ENCODE measurements at places on chromosomes 7 and 10.

DNA sequence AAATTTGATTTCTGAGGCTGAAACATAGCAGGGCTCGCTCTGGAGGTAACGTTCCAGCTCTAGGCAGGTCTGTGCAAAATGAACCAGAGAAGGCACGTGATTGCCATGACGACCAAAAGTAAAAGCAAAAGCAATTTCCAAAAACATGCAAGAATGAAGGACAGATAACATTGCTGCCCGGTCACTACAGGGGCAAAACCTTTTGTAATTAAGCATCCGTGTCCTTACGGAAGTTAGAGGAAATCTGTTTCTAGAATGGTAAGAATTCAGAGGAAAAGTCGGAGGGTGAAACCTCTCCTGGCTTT is 2.9 kb downstream of the KLF6 start:
- no peak for DNase-seq

DNA sequence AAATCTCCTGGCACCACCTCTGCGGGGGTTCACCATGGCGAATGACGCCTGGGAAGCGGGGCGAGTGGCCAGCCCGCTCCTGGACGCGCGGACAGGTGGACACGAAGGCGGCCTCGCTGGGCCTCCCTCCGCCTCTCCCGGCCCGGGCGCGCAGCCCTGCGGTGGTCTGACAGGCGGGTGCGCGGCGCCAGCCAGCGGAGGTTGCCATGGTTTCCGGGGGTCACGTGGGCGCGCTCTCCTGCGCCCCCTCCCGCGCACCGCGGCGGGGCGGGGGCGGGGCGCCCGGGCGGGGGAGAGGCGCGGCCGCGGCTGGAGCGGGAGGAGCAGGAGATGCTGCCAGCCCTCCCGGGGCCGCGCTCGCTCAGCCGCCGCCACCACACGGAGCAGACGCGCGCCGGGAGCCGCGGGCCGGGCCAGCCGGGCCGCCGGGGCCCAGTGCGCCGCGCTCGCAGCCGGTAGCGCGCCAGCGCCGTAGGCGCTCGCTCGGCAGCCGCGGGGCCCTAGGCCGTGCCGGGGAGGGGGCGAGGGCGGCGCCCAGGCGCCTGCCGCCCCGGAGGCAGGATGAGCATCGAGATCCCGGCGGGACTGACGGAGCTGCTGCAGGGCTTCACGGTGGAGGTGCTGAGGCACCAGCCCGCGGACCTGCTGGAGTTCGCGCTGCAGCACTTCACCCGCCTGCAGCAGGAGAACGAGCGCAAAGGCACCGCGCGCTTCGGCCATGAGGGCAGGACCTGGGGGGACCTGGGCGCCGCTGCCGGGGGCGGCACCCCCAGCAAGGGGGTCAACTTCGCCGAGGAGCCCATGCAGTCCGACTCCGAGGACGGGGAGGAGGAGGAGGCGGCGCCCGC is at the start of gene PRKAR2B:
PRKAR2B (plus strand) TSS at position 359 of the 848 bp plus-strand sequence; CDS start at position 562, 203 bp downstream.
- peak; percentile 80 for DNase-seq

DNA sequence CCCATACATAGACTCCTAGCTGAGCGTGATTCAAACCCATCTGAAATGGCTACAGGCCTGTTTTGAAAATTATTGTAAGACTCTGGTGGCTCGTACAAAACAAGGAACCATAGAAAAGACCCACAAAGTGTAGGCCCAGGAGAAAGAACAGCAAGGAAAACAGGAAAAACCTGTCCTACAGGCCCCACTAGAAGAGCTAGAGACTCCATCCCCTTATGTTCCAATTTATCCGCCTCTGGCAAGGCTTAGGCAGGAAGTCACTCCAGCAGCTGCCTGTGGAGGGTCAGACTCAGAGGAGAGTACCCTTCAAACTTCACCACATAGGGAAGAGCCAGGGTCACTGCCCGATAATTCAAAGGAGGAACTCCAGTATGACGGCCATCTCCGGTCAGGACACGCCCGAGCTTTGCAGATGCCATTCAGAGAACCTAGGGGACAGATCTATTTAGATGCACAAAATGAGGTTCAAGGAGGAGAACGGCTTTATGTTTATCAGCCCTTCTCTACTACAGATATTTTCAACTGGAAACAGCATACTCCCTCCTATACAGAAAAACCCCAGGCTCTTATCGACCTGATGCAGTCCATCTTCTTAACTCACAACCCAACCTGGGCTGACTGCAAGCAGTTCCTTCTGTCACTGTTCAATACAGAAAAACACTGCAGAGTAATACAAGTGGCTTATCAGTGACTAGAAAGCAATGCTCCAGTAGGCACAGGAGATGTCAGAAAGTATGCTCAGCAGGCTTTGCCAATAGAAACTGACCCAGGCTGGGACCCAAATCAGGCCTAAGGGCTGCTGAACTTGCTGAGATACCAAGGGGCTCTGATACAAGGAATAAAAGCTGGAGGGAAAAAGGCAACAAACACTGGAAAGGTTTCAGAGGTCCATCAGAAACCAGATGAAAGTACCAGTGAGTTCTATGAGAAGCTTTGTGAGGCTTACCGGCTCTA is 8.6 kb upstream of the ZNF33B start:
- DNase-seq = no peak

GRCh38 chr10:122930140-122930539 is 19.7 kb downstream of the FAM24A start:
- DNase-seq = no peak

DNA sequence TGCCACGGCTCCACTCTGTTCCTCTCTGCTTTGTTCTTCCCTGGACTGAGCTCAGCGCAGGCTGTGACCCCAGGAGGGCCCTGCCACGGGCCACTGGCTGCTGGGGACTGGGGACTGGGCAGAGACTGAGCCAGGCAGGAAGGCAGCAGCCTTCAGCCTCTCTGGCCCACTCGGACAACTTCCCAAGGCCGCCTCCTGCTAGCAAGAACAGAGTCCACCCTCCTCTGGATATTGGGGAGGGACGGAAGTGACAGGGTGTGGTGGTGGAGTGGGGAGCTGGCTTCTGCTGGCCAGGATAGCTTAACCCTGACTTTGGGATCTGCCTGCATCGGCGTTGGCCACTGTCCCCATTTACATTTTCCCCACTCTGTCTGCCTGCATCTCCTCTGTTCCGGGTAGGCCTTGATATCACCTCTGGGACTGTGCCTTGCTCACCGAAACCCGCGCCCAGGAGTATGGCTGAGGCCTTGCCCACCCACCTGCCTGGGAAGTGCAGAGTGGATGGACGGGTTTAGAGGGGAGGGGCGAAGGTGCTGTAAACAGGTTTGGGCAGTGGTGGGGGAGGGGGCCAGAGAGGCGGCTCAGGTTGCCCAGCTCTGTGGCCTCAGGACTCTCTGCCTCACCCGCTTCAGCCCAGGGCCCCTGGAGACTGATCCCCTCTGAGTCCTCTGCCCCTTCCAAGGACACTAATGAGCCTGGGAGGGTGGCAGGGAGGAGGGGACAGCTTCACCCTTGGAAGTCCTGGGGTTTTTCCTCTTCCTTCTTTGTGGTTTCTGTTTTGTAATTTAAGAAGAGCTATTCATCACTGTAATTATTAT is 1.2 kb downstream of the CLDN4 start:
- no peak for DNase-seq

GRCh38 chr7:155680864-155681263 is 36.4 kb downstream of the RBM33 start:
- DNase-seq = no peak

GRCh38 chr10:70940834-70941568 is 52.6 kb upstream of the PCBD1 start:
- DNase-seq = peak; percentile 5

- DNase-seq = no peak
Observed at GRCh38 chr10:1776127-1776662, 38.9 kb upstream of the ADARB2 start.

- DNase-seq = no peak
Observed at GRCh38 chr7:100667331-100668068, 6.0 kb upstream of the GNB2 start.

- no peak for DNase-seq
Observed at GRCh38 chr10:22268503-22268902, 47.7 kb upstream of the COMMD3 start.

DNA sequence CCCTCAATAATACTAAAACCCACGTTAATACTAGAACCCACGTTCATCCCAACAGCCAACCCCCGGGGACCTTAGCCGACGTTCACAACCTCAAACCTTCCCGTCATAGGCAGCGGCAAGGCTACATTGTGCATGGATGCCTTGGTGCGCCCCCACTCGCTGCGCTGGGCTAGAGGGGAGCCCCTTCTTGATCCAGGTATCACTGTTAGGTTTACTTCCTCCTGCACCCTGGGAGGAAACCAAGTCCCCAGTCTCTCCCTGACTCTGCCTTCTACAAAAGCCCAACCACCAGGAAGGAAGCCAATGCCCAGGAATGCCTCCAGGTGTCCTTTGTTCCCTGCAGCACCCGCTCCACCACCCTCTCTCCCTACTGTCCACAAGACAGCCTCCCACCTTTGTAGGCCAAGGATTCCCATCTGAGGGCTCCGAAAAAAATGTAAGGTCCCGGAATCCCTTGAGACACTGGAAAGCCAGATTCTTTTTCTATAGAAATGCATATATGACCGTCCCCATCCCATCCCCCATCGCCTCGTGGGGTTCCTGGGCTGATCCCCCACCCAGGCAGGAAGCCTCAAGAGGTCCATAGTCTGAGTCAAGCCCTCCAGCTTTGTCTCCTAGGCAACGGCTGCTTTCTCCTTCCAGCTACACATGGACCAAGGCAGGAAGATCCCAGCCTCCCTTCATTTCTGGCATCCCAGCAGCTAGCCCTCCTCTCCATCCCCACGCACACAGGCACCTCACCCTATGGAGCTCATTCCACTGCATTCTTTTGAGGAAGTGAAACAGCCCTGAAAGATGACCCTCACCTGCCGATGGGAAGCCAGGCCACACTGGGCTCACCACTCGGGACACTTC is 25.2 kb downstream of the CTBP2 start:
- no peak for DNase-seq

DNA sequence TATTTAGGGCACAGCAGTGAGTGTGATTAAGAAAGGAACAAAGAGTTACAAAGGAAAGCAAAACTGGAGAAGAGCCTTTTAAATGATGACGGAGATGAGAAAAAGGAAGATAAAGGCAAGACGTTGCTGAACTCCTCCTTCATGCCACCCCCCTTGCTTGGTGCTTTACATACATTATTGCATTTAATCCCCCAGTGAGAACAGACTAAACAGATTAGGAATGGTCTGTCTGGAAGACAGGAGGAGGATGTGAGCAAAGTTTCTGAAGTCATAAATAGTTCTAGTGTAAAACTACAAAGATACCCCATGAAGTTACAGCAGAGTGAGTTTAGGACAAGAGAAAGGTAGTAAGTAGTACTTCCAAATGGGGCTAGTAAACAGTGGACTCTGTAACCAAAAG is 113.5 kb downstream of the PLCE1 start:
- peak; percentile 51 for DNase-seq

- DNase-seq = peak; percentile 72
Observed at GRCh38 chr7:55063633-55064032, 44.8 kb downstream of the EGFR start.

GRCh38 chr10:76558586-76558985 is 1079.0 kb downstream of the KCNMA1 start:
- DNase-seq = peak; percentile 72

DNA sequence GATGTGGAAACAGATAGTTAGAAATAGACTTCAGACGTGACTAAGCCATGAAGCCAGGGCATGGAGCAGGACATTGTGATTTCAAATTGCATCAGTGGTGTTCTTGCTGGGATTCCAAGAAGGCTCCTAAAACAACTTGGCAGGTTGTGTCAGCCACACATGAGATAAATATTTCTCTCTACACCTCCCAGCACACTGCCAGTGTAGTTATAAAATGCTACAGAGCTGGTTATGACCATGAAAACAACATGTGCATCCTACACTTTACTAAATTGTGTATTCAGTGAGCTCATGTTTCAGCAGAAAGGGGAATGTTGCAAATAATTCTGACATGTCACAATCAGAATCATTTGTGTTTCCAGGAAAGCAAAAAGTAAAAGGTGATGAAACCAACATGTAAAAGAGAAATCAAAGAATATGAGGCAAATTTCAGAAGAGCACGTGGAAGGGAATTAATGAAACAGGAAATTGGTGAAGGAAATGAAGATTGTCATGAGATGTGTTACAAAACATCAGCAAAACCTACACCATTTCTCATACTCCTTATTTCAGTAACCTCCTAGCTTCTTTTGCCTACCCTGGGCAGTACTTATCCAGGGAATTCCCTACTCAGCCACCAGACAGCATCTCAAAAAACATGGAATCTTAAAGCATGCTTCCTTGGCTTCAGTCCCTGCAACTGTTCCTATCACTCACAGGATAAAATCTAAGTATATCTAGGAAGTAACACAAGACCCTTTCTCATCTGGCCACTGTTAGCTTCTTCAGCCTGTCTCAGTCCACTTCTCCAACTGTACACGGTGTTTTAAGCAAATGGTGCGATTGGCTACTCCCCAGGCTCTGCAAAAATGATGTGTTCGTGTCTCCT is 5.8 kb upstream of the CYP3A7 start:
- peak; percentile 33 for DNase-seq

GRCh38 chr7:67518580-67518979 is 521.9 kb downstream of the TYW1 start:
- no peak for DNase-seq

GRCh38 chr7:102427019-102427405 is 6.4 kb upstream of the ORAI2 start:
- DNase-seq = no peak

All from mesenchymal stem cell (in vitro differentiated cells and primary cell).